ENCODE measurements at places on chromosomes 3 and 15.
A peak's percentile ranks its signal among the peaks of the same experiment; 100 is the strongest.

GRCh38 chr3:118077332-118077731, 957.3 kb downstream of the IGSF11 start:
- peak; percentile 87 for DNase-seq

- DNase-seq: peak; percentile 71
These were observed 14.7 kb upstream of the SYNM start for GRCh38 chr15:99090011-99090699.

DNA sequence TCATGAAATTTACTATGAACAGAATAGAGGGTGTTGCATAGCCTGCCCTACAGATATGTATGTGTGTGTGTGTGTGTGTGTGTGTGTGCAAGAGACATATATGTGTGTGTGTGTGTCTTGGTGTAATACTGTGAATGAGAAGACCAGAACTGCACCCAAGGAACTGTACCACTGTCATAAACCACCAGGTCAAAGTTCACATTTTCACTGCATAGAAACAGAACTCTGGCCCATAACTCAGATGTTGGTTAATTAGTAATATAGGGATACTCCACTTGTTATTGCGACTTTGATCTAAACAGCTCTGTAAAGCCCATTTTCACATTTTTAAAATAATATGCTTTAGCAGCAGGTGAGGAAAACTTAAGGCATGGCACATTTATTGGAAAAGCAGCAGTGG, 111.8 kb downstream of the IGF2BP2 start:
- peak; percentile 18 for DNase-seq

- no peak for DNase-seq
These were observed 68.1 kb downstream of the PFN2 start for GRCh38 chr3:149902498-149903139.

GRCh38 chr3:17399586-17399985, 342.8 kb downstream of the TBC1D5 start:
- DNase-seq: no peak

GRCh38 chr3:82002986-82003642, 241.7 kb upstream of the GBE1 start:
- DNase-seq: no peak

- DNase-seq: no peak
These were observed 28.6 kb downstream of the ITGA11 start for GRCh38 chr15:68403161-68403941.

DNA sequence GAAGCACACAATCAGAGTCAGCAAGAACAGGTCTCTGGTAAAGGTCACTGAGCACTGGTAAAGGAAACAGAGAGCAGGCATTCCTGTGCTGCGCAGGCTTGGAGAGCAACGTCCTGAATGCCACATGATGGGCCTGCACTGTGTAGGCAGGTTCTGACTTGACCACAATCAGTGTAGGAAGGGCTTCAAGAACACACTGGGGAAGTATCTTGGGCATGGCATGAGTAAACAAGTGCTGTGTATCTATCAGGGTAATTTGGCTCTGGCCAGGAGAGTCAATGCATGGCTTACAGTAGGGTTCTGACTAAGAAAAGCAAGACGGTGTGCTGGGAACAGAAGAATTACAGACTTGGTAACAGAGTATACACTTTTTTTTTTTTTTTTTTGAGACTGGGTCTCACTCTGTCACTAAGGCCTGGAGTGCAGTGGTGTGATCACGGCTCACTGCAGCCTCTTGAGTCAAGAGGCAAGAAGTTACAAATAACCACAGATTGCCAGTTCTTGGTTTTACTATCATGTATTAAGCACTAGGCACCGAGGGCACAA, 30.6 kb downstream of the TBC1D2B start:
- DNase-seq: peak; percentile 44

DNA sequence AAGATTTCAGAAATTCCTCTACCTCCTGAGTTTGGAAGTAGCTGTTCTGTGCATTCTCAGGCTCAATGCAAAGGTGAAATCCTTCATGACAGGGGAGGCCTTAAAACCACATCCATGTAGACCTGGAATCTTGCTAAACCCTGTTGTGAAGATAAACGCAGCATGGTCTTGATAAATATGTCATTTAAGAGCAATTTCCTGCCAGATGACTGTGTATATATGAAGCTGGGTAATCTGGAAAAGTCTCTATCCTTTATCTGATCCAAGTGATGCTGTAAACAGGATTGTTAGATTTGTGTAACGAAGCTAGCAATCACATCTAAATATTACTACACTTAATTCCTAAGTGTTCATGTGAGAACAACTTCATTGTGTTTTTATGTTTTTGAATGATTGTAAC, 9.1 kb downstream of the MCTP2 start:
- no peak for DNase-seq

All from MV-4-11 (cell line).